ENCODE measurements at places on chromosomes 5 and 9.

GRCh38 chr9:77127071-77127470 is 50.3 kb upstream of the VPS13A start:
- no peak for DNase-seq

GRCh38 chr9:132201139-132201538 is 39.3 kb downstream of the NTNG2 start:
- DNase-seq: no peak

DNA sequence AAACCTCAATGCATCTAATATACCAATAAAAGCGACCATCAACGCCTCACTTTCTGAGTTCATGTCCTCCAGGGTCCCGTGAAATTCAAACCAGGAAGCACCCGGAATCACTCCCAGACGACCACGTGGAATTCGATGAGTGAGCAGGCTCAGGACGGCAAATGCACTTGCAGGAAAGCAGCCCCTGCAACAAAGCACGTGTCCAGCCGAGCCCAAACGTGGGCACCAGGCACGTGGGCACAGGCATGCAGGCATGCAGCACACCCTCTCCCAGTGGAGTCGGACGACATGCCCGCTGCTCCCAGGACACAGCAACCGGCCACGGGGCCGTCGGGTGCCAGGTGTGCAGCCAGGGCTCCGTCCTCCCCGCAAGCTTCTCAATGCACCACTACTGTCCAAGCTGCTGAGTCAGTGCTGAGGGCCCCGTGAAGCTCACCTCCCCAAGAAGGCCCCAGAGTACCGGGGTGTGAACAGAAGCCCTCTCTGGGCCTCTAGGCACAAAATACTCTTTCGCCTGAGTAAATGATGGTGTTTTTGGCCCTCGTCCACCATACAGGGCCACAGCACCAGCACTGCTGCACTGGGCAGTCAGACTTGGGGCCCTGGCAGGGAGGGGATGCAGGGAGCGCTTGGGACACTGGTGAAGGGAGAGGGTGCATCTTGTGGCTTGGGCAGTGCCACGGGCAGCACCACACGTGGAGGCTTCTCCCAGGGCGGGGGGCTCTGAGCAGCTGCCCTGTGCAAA is 87.6 kb downstream of the VAV2 start:
- DNase-seq: no peak

GRCh38 chr5:116731432-116731831 is 156.8 kb upstream of the SEMA6A start:
- no peak for DNase-seq

DNA sequence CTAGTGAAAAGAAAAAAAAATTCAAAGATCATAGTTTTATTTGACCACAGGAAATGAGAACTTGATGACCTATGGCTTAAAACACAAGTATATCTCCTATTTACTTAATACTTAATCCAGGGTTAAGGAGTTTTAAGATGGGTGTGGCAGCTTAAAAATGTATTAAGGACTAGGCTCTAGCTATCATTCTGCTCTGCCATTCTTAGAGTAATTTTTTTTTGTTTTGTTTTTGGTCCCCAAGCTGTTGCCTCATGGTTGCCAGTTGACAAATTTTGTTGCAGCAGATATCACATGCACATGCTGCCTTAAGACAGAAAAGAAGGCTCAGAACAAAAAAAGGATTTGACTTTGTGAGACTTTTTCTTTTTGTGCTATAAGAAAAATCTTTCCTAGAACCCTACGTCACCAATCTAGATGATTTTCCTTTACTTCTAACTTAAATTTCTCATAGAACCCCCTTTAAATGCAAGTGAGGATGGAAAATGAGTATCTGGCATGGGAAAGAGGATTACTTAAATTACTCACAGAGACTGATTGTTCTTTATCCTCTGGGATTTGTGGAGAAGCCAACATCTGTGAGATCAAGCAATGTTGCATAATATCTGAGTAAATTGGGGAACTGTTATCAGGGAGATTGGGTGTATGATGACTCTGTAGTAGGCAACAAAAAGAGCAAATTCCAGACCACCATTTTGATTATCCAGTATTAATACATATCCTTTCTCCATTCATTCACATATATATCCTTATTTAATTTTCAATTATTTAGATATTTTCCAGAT is 364.7 kb upstream of the CD180 start:
- DNase-seq: no peak

- DNase-seq: no peak
Observed at GRCh38 chr5:92956886-92957285, 624.1 kb downstream of the NR2F1-AS1 start.

- no peak for DNase-seq
Observed at GRCh38 chr5:132272311-132273210, 15.1 kb downstream of the PDLIM4 start.

GRCh38 chr5:76269932-76270610 is 133.0 kb upstream of the IQGAP2 start:
- DNase-seq: no peak

DNA sequence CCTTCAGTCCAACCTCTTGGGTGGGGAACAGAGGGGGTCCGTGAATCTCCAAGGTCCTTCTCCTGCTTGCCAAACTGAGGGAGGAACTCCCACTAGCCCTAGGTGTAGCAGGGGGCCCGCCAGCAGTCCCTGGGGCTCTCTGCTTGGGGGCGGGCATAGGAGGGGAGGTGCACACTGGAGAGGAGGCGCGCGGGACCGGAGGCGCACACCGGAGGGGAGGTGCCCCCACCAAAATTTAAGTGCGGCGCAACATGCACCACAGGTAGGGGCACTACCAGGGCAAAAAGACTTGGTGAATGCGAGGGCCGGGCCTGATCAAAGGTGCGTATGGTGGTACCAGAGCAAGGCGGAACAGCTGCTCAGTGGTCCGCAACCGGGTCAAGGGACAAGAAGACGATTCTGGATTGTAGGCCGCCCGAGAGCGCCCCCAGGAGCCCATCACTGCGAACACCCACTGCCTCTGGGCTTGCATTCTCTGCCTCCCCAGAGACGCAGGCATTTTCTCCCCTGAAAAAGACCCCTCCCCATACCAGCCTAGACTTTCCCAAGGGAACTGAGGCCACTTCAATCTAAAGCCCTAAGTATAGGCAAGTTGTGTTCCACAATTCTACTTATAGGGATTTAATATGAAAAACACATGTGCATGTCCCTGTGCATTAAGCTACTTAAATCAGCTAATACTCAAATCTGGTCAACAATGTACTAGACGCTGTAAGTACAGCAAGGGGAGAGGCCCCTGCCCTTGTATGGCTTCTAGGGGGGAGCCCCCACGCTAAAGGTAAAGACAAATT is 50.6 kb downstream of the TGFBI start:
- DNase-seq: no peak

DNA sequence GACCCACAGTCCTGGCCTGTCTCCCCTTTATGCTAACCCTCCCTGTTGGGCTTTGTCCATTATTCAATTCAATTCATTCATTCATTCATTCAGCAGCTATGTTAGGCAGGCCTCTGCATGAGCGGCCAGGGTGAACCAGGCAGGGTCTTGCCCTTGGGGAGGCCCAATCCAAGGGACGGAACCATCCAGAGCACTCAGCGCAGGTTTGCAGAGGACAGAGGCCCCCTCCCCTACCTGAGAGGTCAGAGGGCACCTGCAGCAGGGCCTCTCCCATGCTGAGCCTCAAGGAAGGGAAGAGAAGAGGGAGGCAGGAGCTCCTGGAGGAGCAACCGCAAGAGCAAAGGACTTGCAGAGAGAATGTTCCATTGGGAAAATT is 61.4 kb downstream of the C9orf50 start:
- DNase-seq: no peak

DNA sequence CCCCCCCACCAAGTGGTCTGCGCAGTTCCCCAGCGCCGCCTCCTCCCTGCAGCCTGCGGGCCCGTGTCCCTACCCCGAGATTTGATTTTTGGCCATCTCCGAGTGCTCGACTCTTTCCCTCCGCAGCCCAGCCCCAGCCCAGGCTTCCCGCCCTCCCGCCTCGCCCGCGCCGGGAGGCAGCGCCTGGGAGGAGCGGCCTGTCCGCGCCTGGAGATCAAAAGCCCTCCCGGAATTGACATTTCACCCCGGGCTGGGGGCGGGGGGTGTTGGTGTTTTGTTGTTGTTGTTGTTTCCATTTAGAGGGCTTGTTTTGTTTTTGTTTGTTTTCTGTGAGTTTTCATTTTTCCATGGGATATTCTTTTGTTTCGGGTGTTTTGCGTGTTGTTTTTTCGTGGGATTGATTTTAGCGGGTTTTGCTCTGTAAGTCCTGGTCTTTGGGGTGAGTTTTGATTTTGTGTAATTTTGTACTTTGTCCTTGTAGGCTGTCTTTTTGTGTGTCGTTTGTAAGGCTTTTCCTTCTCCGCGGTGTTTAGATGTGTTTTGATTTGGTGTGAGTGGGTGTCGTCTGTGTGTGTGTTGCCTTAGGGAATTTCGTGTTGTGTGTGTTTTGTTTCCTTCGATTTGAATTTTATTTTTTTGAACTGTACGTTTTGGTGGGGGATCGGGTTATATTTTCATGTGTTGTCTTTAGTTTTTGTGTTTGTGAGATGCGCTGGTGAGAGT is 1.7 kb upstream of the PAX5 start:
- DNase-seq: no peak

DNA sequence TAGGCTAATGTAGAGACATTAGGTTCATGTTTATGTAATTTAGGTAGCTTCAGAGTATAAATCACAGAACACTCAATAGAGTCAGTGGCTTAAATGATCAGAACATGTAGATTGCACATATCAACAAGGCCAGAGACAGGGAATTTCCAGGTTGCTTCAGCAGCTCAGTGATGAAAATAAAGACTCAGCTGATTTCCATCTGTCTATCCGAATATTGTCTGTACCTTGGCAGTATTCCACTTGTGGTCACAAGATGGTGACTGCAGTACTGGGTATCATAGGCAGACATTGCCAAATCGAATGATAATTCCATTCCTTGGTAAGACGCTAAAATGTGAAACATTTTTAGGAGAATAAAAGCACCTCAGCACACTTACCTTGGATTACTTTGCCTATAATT is 702.2 kb downstream of the MAT2B start:
- DNase-seq: no peak

Measured in H54 (cell line).